Activated naive CD4-positive, alpha-beta T cell treated with anti-CD3 and anti-CD28 coated beads, Interleukin-2, amount 10 ng/mL, durations not matched to agents 7 days and 5 days (primary cell): ENCODE measurements at places on chromosomes 16 and 17.

DNA sequence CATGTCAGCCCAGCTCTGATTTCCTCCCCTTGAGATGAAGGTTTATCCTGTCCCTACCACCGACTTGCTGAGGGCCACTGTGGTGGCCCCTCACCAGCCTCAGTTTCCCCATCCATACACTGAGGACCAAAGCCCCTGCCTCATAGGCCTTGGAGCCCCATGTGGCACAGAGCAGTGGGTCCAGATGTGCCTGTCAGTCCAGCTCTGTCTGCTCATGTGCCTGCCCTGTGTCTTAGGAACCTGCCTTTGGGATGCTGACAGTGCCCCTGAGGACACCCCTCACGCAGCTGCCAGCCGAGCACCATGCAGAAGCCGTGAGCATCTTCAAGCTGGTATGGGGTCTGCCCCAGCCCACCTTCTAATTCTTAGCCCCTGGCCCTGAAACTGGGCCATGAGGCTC lies 35.7 kb downstream of the MYO15A start:
- DNase-seq, result no peak

DNA sequence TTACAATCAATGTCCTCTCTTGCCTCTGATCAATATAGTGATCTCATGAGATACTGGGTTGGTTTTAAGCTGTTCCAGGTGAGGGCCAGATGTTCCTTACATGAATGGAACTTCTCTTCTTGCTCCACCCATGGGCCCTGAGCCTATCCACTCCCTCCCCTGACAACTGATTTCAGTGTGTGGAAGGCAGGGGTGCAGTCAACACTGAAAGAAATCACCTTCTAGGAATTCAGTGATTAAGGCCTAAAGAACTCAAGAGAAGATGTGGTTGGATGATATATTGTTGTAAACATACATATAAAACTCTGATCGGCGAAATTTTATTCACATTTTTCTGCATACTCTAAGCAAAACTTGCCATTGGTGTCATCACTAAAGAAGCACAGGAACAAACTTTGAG lies 6.7 kb upstream of the GOSR2 start:
- no peak for DNase-seq

DNA sequence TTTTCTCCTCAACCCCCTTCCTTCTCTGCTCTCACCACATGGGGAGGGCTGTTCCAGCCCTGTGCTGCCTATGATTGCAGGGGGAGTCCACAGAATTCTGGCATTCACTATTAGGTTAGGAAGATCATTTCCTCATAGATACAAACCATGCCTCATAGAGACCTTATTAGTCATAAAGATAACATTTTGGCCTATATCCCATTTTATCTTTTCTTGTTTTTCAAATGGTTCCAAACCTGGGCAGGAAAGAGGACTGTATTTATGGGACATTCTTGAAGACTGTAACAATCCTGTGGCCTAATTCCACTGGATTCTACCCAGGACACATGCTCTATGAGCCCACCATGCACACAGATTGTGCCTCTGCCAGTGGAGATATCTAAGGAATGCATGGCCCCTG lies 51.7 kb downstream of the ASIC2 start:
- no peak for DNase-seq

DNA sequence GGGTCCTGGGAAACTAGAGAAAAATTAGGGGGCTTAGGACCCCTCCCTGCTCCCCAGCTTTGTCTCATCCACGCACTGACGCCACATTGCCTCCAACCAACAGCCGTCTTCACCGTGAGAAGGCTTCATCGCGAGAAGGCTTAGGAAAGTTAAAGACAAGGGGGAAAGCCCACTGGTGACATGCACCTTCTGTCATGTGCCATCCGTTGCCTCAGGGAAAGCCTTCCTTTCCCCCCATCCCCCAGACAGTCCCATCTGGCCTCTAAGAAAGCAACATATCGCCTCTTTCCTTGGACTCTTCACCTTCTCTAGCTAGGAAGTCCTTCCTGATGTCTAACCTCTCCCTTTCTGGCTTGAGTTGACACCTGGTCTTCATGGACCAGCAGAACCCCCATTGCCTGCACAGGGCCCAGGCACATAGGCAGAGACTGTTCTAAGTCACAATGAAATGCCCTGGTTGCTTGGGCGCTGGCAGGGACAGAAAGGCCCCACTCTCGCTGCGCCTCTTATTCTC lies 2.1 kb downstream of the FOXN1 start:
- DNase-seq, result no peak

- no peak for DNase-seq
These were observed 12.3 kb downstream of the TMEM100 start for GRCh38 chr17:55710410-55710809.

DNA sequence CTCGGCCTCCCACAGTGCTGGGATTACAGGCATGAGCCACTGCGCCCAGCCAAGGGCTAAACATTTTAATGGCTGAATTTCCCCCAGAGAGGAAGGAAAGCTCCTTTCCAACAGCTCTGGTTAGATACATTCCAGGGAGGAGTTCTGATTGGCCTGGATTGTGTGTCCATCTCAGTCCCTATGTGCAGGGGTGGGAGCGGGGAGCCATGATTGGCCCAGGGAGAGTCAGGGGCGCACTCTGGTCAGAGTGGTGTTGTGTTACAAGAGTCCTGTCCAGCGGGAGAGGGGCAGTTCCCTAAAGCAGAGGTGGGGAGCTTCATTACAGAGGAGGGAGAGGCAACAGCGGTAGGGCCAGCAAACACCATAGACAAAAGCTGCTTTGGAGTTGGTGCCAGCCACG lies 75.0 kb downstream of the RAP1GAP2 start:
- no peak for DNase-seq

DNA sequence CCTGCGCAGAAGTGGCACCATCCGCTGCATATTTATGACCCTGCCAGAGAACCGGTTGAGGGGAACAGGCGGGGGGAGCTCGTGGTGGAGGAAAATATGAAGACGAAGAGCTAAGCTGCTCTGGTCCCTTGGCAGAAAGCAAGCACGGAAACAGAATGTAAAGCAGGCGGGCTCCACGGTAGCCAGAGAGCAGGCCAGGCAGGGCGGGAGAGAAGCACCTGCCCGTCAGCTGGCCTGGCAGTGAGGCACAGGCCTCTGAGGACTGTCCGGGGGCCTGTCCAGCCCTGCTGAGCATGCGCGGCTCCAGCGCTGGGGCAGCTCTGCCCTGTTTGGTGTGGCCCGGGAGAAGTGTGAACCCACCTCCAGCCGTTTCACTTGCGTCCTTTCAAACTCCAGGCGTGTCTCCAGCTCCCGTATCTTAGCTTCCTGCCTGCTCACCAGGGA lies 46.7 kb downstream of the PIPOX start:
- no peak for DNase-seq

- DNase-seq, result no peak
These were observed 63.5 kb downstream of the PRMT7 start for GRCh38 chr16:68374246-68374805.

- no peak for DNase-seq
These were observed 43.5 kb downstream of the SCPEP1 start for GRCh38 chr17:57021226-57021940.

DNA sequence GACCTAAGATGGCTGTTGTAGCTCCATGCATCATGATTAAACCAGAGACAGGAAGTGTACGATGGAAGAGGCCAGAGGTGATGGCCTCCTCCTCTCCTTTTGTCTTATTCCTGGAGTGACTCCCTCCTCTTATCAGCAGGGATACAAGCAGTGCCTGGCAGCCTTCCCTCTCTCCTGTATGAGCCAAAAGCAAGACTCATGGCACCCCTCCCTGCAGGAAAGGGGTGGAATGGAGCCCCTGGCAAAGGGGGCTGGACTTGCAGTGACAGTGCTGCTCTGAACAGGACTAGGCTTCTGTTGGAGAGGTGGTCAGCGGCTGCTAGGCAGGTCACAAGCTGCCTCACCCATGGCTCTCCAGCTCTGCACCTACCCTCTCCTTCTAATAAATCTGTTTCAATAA lies 8.4 kb downstream of the TXNL4B start:
- DNase-seq, result no peak

DNA sequence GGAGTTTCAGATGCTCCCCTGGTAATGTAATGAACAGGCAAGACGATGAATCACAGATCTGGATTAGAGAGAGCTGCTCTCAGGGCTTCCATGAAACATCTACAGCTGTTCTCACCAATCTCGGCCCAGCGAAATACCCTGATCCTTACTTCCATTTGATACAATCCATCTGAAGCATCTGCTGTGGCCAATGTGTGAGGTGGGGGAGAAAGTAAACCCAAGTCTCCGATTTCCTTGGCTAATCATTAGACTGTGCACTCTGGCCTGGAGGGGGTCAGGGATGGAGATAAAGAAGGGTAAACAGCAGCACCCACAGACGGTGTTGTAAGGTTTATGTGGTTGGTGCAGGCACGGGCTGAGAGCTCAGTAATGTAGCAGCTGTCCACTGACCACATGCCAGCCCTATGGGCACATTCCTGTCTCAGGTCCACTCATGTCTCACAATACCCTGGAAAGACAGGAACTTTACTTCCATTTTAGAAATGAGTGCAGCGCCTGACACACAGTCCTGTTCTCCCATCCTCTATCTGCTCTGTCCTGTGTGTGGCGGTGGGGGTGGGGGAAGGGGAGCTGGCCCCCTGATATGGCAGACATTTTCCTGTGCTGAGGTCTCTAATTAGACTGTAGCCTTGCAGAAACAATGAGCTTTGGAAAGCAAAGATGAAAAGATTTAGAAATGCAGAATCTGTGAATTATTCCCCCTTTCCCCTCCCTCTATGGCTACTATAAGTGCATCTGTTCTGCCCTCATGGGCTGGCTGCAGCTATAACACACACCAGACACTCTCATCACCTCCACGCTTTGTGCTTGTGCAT lies 48.3 kb upstream of the ERN1 start:
- no peak for DNase-seq

DNA sequence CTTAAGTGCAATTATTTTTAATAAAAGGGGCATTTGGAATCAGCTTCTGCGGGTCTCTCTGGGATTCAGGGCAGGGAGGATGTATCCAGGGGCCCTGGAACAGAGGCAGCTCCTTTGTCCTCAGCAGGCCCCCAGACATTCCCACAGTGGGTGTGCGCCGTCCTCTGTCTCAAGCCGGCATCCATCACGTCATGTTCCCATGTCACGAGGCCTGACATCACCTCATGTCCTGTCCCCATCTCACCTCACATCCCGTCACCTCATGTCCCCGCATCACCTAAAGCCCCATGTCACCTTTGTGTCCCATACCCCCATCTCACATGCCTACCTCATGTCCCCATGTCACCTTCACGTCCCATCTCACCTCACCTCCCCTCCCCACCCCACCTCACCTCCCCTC lies 18.5 kb downstream of the GAA start:
- DNase-seq, result no peak

GRCh38 chr16:85138825-85139627 lies 26.8 kb upstream of the CIBAR2 start:
- DNase-seq, result no peak

DNA sequence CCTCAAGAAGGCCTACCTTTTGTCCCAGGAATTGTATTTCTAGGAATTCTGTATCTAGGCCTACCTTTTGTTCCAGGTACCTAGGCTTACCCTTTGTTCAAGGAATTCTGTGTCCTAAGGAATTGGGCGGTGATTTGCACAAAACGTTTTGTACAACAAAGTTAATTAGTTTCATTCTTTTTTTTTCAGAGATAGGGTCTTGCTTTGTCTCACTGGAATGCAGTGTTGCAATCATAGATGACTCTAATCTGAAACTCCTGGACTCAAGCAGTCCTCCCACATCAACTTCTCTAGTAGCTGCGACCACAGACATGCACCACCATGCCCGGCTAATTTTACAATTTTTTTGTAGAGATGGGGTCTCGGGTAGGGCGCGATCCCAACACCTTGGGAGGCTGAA lies 7.0 kb downstream of the CDR2L start:
- no peak for DNase-seq

DNA sequence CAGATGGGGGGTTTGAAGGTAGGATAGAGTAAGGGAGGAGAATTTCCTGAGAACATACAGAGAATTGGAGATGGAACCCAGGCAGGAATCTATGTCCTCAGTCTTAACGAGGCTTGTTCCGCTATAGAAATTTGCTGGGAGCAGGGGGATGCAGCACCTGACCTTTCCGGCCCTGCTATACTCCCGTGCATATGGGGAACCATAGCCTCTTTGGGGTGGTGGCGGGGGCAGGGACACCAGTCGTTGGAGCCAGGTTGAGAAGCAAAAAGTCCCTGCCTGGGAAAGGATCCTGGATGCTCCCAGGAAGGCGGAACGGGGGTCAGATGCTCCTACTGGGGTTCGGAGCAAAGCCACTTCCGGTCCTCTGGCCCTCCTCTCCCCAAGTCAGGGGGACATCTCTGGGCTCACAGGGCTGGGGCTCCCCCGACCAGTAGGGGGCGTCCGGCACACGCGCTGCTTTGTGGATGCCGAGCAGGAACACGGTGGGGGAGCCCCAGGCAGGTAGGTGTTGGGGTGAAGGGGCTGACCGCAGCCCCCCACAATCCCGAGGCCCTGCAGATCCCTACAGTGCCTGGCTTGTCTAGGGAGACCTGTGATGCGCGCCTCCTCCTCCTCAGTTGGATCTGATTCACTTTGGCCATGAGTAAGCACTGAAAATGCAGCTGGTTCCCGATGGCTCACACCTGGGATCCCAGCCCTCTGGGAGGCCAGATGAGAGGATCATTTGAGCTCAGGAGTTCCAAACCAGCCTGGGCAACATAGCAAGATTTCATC lies 15.5 kb upstream of the TFAP4 start:
- DNase-seq, result peak; percentile 87

GRCh38 chr16:72972878-72973571 lies 74.9 kb downstream of the ZFHX3 start:
- DNase-seq, result no peak

GRCh38 chr16:12267491-12267890 lies 291.0 kb downstream of the SNX29 start:
- no peak for DNase-seq

DNA sequence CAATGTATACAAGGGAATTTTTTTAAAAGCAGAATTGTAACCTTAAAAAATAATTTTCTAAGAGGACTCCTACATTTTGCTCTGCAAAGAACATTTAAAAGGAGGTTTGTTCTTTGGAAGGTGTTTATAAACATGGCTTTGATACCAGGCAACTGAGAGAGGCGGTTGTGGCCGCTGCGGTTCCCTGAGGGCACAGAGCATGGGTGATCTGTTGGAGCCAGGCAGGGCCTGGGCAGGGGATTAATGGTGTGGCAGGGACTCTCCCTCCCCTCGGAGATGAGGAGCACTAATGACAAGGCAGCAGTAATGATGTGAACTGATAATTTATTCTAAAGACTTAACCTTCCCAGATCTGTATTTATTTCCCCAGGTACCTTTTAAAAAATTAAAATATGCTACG lies 65.4 kb downstream of the WWP2 start:
- DNase-seq, result no peak

GRCh38 chr16:87067003-87067556 lies 250.1 kb downstream of the C16orf95 start:
- no peak for DNase-seq
